ENCODE measurements at places on chromosomes 3 and 15.

DNA sequence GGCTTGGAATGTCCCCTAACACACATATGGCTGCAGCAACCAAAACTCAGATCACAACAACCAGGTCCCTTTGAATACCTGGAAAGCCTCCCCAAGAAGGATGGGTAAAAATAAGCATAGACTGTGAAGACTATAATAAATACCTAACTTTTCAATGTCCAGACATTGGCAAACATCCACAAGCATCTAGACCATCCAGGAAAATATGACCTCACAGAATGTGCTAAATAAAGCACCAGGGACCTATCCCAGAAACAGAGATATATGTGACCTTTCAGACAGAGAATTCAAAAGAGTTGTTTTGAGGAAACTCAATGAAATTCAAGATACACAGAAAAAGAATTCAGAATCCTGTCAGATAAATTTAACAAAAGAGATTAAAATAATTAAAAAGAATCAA, 109.2 kb downstream of the NEDD4 start:
- DNase-seq: no peak

GRCh38 chr15:64131547-64131946, 20.0 kb upstream of the SNX22 start:
- no peak for DNase-seq

GRCh38 chr3:194121891-194122631, 13.9 kb upstream of the HES1 start:
- DNase-seq: no peak

DNA sequence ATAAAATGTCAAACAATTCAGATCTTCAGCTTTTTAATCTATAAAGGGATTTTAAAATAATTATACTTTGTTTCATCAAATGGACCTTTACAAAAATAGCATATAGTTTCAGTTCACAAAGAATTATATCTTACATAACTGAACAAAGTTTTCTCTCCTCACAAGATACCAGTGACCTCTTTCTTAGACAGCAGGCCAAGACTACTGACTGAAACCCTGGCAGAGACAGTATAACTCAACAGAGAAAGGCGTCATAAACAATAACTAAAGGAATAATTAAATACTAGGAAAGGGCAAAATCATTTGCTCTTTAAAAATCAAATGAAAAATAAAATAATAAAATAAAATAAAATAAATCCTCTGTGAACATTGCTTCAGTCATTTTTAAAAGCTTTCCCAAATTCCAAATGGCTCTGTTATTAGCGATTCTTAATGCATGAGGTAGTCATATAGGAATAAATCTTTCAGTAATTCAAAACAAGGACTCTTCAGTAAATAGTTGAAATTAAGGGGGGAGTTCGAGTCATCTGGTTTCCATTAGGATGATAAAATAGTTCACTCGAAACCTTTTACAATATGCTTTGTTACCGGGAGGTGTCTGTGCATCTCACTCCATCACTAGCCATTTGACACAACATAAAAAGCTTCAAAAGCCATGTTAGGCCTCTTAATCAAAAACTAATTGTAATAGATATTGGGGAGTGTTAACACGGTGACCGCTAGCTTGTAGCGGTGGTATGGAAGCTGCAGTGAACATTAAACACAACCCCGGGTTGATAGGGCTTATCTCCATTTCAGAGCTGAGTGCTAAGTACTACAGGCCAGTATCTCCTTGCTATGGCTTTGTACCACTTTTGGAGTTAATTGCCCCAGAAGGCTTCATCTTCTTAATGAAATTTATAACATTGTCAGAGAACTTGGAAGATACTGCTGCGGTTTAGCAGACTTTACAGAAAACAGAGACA, 142.9 kb upstream of the NR2F2 start:
- no peak for DNase-seq

GRCh38 chr3:55782351-55782750, 295.2 kb upstream of the WNT5A start:
- DNase-seq: no peak

Measured in right forelimb (tissue), 1 donor.